ENCODE measurements at places on chromosomes 6 and 20.

- no peak for DNase-seq
Measured at GRCh38 chr6:156791320-156791850, 14.2 kb downstream of the ARID1B start.

DNA sequence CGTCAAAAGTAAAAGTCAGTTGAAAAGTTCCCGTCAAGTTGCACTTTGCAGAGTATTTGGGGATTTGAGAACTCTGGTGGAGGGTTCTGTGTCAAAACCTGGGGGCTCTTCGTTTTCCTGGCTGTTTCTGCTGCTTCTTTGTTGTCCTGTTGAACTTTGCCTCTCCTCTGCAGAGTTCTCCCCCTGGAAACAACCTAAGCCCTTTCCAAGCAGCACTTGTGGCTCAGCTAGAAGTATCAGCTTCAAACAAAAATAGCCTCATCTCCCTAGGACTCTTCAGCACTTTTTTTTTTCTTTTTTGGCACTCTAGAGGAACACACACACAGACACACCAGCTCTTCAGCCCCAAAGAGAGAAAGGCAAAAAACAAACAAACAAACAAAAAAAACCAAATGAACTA lies at the start of gene TRDN:
Gene TRDN (minus strand): TSS at position 169 of the 400 bp plus-strand sequence. CDS start 175 bp downstream, outside the sequence.
- no peak for DNase-seq

DNA sequence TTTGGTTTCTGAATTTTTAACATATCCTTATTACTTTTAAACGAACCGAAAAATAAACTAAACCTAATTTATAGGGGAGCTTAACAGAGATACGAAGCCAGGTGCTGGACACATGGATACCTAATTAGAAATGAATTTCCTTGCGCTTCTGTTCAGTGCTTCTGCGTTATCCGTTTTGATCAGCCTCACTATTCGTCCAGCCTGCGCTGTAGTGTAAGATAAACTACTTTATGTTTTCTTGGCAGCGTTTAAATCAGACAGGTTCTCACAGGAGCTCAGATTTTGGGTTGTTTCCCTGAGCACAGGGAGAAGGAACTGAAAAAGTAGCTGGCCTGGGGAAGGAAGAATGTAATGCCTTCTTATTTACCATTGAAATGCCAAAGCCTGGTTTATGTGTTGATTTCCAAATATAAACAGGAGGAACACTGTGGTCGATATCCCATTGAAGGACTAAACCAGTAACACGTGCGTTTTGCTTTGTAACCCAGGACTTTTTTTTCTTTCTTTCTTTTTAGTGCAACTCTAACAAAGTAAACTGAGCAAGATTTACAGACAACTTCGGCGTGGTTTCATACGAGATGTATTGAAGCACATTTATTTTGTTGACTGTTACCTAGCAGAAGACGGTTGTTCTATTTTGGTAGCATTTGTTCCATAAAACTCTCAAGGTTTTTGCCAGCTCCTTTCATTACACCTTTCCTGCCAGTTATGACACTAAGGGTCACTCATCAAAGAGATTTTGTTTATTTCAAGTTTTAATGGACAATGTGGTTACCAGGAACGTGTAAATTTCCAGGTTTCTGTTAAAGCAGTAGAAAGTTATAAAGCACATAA lies 214.8 kb upstream of the HEY2 start:
- DNase-seq = no peak

DNA sequence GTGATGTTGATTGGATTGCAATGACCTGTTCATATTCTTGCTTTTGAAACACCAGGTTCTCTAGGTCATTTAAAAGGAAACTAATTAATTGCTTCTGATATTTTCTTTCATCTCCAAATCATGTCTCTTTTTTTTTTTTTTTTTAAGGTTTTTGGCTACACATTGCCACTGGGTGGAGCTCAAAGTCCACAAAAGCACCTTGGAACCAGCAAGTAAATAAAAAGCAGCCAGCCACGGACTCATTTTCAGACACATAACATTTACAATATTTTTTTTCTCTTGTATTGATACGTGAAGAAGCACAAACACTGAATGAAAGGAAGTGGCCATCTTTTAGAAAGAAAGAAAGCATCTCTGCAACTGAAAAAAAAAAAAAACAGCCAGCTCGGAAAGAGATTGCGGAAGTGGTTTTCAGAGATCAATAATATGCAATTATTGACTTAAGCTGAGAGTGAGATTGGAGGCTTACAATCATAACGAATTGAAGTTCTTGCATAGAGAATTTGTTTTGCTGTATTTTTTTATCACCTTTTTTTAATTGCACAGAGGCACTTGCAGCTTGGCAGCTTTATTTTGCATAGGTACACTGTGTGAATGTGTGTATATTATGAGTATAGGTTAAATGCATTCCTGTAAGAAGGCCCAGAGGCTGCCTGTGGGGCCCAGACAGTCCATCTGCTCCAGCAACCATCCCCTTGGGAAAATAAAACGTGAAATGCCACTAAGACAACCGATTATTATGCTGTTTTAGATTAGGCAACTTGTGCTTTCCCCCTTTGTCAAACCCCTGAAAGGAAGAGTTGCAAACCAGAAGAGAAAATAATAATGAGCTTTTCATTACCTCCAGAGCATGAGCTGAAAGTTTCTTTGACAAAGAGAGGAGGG lies 28.2 kb downstream of the CGA start:
- no peak for DNase-seq

DNA sequence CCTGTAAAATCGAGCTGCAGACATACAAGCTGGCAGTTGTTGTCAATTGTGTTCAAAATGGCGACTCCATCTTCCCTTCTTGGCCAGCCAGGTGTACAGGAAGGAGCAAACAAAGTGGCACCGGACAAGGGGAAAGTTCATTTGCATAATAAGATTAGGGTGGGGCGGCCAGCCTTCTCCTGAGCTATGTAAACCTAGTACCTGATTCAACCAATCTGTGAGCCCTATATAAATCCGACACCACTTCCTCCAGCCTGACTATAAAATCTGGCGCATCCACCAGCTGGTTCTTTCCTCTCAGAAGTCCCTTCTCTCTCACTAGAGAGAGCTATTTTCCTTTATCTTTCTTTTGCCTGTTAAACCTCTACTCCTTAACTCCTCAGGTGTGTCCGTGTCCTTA lies 8.1 kb upstream of the HBS1L start:
- DNase-seq = no peak

DNA sequence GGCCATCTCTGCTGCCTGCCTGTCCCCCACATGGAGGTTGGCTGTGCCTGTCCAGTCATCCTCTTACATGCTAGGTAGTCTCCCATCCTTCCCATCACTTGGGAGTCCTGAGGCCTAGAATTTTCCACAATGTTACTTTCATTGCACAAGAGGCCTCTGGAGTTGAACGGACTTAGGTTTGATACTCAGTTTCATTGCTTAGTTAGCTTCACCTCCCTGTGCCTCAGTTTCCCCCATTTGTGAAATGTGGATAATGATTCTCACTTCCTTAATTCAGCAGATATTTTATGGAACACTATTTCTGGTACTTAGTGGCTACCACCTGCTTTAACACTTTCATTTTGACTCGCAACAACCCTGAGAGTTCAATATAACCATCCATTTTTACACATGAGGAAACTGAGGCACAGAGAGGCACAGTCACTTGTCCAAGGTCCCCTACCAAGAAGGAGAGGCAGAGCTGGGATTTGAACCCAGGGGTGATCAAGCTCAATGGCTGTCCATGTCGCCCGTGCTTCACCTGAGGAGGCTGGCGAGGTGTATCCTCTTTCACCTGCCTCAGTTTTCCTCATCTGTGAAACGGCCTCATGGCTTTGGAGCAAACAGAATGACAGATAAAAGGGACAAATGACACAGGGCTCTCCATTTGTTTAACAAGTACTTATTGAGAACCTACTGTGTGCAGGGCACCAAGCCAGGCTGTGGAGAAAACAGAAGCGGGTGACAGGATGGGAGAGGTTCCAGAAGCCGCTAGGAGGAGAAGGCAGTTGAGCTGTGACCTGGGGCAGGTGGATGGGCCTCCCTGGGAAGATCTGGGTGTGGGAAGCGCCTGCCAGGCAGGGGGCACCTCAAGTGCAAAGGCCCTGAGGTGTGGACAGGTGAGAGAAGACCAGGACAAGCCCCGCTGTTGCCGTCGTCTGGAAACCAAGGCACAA lies 154.3 kb upstream of the PTPN1 start:
- DNase-seq = no peak

- DNase-seq = no peak
Measured at GRCh38 chr6:94269256-94269655, 849.9 kb upstream of the EPHA7 start.

DNA sequence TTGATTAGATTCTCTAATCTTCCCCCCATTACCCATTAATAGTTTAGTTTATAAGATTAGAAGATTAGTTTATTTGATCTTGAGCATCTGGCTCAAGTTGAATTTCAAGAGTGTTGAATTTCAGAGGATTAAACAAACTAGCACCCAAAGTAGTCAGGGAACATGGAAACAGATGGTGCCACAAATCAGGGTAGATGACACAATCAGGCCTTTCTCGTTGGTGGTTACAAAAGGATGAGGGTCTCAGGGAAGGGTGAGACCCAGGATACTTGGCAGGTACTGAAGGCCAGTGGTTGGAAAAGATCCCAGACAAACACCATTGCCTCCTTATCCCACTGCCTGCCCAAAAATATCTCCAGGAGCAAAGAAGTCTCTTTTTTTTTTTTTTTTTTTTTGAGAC lies 29.5 kb upstream of the ADGRF1 start:
- no peak for DNase-seq
